ENCODE measurements at places on chromosomes 16 and 17.

GRCh38 chr16:4208341-4208751, 33.5 kb downstream of the SRL start:
- DNase-seq: no peak

DNA sequence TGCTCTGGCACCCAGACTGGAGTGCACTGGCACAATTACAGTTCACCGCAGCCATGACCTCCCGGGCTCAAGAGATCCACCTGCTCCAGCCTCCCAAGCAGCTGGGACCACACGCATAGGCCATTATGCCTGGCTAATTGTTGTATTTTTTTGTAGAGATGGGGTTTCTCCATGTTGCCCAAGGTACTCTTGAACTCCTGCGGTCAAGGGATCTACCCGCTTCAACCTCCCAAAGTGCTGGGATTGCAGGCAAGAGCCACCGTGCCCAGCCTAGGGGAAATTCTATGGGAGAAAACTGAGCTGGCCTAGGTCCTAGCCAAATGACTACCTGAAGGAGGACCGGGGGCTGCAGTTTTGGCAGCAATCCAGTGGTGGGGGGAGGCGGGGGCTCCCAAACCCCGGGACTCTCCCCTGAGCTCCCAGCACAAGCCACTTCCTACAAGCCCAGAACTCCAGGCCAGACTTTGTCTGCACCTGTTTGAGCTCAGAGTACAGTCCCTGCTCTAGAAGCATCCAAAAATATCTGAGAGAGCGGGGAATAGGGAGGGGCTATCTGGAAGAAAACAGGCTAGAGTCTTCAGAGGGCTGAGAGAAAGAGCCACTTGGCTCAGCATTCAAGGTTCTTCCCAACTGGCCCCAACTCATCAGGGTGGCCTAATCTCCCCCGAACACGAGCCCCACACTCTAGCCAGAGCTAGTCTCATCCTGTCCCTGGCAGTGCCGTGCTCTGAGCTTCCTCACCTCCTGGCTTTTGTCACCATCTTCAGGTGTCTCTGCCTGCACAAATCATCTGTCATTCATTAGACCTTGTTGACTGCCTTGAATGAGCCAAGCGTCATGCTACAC, 9.1 kb downstream of the SRL start:
- DNase-seq: peak; percentile 71

- no peak for DNase-seq
These were observed 693.0 kb upstream of the SOX9 start for GRCh38 chr17:71427801-71428200.

GRCh38 chr17:40560592-40561293, 4.5 kb downstream of the CCR7 start:
- DNase-seq: no peak

DNA sequence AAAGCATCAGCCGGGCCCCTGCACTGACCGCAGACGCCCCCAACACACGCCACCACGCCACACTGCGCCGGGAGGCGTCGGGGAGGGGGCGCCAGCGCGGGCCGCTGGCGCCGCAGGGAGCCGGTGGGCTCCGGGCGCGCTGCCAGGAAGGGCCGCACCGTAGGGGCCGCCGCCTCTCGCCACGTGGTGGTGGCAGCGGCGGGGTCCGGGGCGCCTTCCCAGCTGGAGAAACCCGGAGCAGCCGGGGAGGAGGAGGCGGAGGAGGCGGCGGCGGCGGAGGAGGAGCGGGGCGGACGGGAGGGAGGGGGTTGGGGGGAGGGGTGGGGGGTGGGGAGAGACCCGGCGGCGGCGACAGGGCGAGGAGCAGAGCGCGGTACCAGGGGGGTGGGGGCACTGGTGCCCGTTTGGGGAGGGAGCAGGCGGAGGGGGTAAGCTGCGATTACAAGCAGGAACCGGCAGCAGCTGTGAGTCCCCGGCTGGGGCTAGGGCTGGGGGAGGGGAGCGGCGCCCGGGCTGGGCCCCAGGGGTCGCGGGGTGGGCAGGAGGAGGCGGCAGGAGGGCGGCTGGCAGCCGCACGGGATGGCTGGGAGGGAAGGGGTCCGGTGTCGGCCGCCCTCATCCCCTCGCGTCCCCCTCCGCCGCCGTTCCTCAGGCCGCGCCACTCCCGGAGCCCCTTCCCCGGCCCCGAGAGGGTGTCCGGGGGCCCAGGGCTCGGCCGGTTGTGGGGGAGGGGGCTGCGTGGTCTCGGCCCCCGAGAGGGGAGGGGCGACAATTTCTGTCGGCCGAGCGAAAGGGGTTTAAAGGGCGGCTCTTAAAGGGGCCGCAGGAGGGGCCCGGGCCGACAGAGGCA, at the start of gene TBKBP1:
Gene TBKBP1 (plus strand): TSS at position 431 of the 850 bp plus-strand sequence. CDS start 1,952 bp downstream, outside the sequence.
- peak; percentile 15 for DNase-seq

GRCh38 chr17:47072886-47073285, 93.8 kb upstream of the RPRML start:
- DNase-seq: no peak

DNA sequence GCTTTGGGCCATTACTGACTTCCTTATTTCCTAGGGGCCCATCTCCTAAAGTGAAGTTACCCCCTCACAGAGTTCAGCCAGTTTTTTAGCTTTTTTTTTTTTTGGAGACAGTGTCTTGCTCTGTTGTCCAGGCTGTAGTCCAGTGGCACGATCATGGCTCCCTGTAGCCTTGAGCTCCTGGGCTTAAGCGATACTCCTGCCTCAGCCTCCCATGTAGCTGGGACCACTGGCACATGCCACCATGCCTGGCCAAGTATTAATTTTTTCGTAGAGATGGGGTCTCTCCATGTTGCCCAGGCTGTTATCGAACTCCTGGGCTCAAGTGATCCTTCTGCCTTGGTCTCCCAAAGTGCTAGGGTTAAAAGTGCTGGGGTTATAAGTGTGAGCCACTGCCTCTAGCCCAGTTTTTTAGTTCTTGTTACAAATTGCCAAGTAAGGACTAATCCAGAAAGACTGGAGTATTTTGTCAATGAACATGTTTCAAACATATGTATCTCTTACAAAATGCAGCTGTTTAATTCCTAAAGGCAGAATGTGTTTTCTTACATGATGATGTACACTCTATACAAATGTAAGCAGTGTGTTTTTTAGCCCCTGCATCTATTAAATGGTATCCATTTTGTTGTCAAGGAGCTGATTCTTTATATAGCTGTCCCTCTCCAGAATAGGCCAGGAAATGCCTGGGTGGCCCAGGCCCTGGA, 49.1 kb upstream of the IL34 start:
- DNase-seq: no peak

GRCh38 chr16:53430363-53430762, 3.9 kb upstream of the RBL2 start:
- DNase-seq: no peak

DNA sequence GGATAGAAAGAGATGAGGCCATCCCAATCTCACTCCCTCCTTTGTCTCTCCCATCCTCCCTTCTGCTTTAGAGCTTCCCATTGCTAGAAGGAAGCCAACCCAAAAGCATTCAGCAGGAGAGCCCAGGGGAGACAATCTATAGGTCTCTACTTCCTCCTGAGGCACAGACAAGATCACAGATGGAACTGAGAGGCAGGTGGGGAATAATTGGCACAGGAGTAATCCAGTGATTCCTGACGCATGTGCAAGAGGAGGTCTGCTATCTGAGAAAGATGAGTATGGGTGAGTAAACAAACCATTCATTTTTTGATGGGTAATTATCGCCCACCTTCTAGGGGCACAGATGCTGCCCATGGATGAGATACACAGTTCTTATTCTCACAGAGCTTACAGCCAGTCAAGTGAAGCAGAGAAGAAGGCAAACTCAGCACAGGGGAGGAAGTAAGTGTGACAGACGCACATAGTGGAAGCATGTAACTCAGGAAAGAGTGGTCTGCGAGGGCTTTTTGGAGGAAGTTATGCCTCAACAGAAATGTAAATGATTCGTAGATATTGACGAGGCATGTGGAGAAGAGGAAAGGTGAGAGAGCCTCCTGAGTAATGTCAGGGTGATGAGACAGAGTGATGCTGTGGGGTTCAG, 88.9 kb upstream of the HLF start:
- no peak for DNase-seq

- DNase-seq: no peak
These were observed 916 bp downstream of the E2F4 start for GRCh38 chr16:67192781-67193361.

DNA sequence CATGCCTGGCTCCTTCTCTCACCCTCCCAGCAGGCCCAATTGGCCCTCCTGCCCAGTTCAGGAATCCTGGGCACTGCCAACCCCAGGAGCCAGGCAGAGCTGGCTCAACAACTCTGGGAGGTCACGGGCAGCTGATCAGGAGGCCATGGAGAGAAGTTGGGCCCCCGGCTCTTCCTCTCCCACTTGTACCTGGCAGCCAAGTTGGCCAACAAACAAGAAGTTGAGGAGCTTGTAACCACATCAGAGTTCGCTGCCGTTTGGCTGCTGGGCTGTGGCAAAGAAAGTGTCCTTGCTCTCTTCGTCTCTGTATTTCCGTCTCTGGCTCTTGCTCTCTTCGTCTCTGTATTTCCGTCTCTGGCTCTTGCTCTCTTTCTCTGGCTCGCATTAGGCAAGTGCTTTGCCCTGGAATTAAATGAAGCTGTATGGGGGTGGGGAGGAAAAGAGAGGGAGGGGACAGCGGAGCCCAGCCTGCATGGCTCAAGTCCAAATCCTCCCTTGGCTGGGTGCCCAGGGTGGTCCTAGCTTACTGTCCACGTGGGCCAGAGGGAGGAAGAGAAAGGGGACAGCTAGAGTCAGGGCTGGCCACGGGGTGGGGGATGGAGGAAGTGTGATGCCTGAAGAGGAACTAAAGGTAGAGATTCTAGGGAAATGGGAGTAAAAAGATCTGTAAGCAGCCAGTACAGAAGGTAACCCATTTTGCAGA, 7.8 kb upstream of the TMEM132E start:
- no peak for DNase-seq

DNA sequence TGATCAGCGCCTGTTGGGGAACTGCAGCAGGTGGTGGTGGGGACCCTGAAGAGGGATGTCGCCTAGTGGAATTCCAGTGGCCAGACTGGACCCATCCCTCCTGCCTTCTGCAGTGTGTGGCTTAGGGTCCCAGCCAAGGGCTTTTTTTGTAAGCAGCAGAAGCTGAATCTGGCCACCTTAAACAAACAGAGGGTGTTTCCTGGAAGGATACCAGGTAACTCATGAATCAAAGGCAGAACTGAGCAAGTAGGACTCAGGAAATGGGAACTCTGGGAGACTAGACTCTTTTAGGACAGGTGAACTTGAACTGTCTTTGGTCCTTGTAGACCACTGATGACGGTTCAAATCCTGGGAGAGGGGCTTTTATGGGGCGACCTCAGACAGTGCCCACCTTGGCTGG, 124.0 kb downstream of the ABCC6 start:
- DNase-seq: no peak

GRCh38 chr17:46822388-46822921, 4.0 kb upstream of the WNT3 start:
- DNase-seq: no peak

- no peak for DNase-seq
These were observed 14.1 kb downstream of the CD300LG start for GRCh38 chr17:43860927-43861622.

DNA sequence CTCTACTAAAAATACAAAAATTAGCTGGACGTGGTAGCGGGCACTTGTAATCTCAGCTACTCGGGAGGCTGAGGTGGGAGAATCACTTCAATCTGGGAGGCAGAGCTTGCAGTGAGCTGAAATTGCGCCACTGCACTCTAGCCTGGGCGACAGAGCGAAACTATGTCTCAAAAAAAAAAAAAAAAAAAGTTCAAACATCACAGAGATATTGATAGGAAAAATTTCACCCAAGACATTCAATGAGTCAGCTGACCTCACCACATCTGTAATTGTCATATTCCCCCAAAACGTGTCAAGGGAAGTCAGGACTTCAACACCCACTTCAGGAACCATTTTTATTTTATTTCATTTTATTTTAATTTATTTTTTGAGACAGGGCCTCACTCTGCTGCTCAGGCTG, 8.0 kb upstream of the PRSS27 start:
- no peak for DNase-seq

DNA sequence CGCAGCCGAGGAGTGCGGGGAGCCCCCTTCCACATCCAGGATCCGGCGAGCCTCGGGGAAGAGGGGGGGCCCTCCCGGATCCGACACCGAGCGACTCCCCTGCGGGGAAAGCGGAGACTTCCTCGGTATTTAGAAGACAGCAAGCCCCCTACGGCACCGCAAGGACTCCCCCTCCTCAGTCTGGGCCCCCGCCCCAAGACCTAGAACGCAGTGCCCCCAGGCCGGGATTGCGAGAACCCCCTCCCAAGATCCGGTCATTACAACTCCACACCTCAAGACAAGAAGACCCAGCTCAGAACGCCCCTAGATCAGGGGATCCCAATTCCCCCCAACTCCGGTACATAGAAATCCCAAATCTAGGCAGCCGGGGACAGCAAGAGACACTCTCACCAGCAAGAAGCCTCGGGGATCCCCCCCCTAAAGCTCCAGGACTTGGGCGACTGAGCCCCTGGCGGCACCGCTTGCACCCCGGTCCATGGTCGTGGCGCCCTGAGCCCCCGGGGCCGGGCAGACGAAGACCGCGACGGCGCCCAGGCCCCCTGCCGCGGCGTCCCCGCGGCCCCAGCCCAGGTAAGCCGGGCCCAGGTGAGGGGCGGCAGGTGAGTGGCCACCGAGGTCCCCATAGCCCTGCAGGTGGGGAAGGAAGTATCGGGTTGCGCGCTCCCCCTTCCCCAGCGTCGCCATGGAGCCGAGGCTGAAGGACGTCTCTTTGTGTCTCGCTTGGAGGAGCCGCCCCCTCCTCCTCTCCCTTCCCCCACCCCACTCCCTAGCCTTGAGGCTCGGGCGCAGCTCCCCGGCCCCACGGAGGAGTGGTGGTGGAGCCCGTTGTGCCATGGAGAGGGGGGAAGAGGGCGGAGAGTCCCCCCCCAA, 641 bp downstream of the SBK1 start:
- peak; percentile 64 for DNase-seq

- DNase-seq: no peak
These were observed 30.1 kb upstream of the DYNLL2 start for GRCh38 chr17:58052945-58053715.

DNA sequence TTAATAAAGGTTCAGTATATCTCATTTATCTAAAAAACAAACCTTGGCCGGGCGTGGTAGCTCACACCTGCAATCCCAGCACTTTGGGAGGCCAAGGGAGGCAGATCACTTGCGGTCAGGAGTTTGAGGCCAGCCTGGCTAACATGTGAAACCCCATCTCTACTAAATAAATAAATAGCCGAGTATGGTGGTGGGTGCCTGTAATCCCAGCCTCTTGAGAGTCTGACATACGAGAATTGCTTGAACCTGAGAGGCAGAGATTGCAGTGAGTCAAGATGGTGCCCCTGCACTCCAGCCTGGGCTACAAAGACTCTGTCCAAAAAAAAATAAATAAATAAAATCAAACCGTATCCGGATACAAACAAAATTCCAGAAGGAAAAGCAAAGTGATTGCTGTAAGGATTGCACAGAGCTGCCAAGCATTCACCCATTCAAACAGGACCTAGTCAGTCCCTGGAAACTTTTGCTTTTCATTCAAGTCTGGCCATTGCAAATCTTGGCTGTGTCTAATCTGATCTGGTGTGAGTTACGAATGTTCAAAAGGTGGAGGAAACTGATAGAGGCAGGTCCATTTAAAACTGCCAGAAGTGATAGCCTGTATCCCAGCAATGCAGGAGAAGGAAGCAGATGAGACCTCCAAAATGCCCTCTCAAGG, 102.5 kb upstream of the CLEC3A start:
- DNase-seq: no peak

- DNase-seq: no peak
These were observed 621 bp downstream of the KCNJ2 start for GRCh38 chr17:70169709-70170597.

Measured in DMS79 treated with DMSO at 0.1 percent for 48 hours (cell line).